ENCODE measurements at places on chromosomes 13 and 19.

DNA sequence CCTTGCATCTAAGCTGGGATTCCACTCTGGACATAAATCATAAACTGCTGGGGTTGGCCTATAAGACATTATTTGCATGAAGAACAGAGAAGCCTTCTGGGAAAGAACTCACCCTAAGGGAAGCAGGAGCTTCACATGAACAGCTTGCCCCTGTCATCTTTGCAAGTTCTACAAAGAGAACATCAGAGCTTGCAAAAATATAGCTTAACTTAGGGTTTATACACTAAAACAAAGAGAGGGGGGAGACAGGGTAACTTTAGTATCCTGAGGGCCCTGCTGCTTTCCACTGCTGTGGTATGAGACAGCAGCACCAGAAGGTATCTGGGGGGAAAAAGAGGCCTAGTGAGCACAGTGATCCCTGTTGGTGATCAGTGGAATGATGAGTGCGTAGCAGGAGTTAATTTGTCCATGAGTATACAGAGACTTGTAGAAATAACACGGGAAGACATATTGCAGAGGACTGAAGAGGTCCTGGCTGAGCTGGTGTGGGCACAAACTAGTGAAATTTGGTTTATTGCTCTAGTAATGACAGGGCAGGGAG is 116.1 kb upstream of the TSC22D1 start:
- no peak for DNase-seq

DNA sequence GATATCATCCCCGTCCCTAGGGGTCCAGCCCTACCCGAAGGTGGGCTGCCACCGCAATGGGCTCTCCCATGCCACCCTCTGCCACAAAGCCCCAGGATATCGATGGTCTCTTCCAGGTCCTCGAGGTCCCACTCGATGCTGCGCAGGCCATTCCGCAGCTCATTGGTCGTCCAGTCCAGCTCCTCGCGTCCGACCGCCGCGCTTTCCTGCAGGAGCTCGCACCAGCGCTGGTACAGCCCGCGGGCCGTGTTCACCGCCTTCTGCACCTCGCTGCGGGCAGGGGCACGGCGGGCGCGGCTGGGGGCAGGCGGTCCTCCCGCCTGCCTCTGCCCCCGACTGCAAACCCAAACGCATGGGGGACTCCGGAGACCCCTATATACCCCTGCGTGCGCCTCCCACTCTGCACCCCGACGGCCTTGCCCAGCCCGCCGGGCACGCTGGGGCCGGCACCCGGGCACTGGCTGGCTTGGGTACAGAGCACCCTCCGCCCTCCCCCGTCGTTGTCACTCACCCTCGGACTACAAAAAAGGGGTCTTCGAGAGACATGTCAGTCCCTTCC is 468 bp downstream of the STX10 start:
- DNase-seq: no peak

DNA sequence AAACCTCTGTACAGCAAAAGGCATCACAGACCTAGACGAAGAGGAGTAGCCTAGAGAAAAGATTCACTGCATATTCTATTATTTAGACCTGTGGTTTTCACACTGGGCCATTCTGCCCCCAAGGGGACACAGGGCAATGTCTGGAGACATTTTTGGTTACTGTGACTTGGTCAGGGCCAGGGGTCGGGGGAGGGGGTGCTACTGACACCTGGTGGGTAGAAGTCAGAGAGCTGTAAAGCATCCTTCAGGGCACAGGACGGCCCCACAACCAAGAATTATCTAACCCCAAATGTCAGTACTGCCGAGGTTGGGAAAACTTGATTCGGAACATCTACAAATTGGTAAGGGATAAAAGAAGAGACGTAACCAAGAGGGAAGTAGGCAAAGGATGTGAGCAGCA is 11.3 kb downstream of the ELAVL1 start:
- no peak for DNase-seq

DNA sequence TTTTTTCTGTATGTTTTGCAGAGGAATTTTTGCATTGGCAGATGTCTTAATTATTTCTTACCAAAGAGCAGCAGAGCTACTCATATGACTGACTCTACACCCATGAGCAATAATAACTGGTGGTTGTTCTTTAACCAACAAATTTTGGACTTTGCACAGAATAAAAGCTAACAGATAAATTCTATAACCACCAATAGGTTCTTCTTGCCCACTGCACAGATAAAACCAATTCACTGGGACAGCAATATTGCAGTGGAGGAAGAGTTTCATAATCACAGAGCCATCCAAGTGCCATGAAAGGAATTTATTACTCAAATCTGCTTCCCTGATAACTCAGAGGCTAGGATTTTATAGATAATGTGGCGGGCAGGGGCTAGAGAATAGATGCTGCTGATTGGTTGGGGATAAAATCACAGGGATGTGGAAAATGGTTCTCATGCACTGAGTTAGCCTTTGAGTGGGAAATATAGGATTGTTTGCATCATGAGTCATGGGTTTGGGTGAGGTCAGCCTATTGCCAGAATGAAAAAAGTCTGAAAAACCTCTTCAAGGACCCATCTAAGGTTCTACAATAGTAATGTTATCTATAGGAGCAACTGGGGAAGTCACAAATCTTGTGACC is 104.3 kb upstream of the PCDH17 start:
- no peak for DNase-seq

- DNase-seq: no peak
Measured at GRCh38 chr13:91133941-91134802, 213.3 kb upstream of the MIR17HG start.

DNA sequence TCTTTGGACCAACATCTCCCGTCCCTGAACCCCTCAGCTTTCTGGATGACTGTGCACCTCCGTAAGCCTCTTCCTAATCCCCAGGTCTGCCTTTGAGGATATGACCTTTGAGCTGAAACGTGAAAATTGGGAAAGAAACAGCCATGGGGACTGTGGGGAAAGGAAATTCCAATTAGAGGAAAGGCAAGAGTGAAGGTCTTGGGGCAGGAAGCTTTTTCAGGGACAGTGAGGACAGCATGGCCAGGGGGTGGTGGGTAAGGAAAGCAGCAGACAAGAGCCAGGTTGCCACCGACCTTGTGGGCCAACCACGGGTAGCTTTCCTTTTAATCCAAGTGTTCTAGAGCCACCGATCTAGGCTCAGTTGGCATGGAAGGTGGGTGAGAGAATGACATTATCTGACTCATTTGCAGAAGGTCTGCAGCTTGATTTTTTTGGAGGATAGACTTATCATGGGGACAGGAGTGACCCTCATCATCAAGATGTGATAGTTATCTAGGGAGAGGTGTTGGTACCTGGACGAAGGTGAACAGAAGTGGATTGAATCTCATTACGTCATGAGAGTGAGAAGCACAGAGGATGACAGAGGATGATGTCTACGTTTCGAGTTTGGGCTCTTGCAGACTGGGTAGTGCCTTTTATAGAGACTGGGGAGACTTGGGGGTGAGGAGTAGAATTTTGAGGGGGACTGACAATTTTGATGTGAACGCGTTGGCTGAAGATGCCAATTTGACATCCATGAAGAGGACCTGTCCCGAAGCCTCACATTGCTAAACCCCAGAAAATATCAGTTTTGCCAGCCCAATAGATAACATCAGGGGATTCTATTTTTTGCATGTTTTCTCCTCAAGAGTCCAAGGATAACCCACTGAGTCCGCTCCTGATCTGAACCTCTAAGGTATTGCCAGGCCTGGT is 136.7 kb upstream of the PEG3 start:
- DNase-seq: no peak

- DNase-seq: no peak
Measured at GRCh38 chr19:40603071-40603388, 1.9 kb downstream of the LTBP4 start.

- DNase-seq: no peak
Measured at GRCh38 chr13:106426909-106427308, 108.6 kb downstream of the EFNB2 start.
